ENCODE measurements at places on chromosomes 4 and X. TPM values are rescaled to one million over a fixed set of nuclear protein-coding genes. Genes with fewer than 3 reads are reported as not detected.

The AVPR2 gene
- not detected for total RNA-seq

The FGF5 gene
- 10.6 TPM for total RNA-seq

The TCEANC gene
- total RNA-seq = 2.9 TPM

The MAGEB10 gene
- total RNA-seq = not detected

The SYTL5 gene
- not detected for total RNA-seq

The LAS1L gene
- 19.5 TPM for total RNA-seq

The AIFM1 gene
- 16.8 TPM for total RNA-seq

The PABPC1L2A gene
- total RNA-seq = not detected

The NPNT gene
- total RNA-seq = not detected

The DRD5 gene
- total RNA-seq = not detected

The GABRA4 gene
- not detected for total RNA-seq

The PDGFC gene
- total RNA-seq = 70.4 TPM

The C4orf51 gene
- not detected for total RNA-seq

The ADGRL3 gene
- not detected for total RNA-seq

The RHOXF2B gene
- not detected for total RNA-seq

The ALAS2 gene
- not detected for total RNA-seq

Data from subcutaneous preadipocyte (primary cell).